CD8-positive, alpha-beta memory T cell (primary cell): ENCODE measurements at places on chromosomes 3 and 15.

GRCh38 chr3:16883723-16884083 lies 1.1 kb upstream of the PLCL2 start:
- DNase-seq, result no peak
- H3K4me1 ChIP-seq, result peaks cover 17% of the 10 kb centered on the region
- no peak overlapping the region for H3K4me3 ChIP-seq
- no peaks in the 10 kb centered on the region for H3K27me3 ChIP-seq
- H3K36me3 ChIP-seq, result no peaks in the 10 kb centered on the region

DNA sequence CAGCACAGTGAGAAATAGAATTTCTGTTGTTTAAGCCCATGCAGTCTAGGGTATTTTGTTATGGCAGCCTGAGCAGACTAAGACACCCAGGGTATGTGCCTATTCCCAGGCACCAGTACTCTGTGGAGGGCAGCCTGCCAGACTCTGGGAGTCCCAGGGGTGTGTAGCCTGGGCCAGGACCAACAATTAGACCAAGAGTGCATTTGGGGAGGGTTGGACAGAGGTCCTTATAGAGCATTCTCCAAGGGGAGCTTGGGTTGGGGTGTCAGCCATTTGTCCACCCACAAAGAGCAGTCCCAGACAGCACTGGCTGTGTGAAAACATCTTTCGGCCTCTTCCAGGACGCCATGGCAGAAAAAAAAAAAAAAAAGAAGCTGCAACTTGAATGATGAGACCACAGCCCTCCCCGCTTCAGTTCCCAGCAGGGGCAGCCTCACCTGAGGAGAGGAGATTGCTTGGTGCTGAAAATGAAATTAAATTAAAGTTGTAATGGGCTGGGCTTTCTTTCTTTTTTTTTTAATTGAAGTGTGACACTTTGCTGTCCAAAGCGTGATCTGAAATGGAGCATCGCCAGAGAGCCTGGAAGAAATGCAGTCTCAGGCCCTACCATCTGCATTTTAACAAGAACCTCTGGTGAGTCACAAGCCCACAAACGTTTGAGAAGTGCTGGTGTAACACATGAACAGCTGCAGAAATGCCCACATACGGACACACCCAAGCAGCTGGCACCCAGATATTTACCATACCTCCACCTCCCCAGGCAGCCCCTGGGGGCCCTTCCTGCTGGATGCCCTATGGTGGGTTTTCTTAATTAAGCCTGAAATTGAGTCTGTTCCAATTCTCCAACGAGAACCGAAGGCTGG lies 21.3 kb upstream of the CAV3 start:
- no peaks in the 10 kb centered on the region for H3K27me3 ChIP-seq
- H3K36me3 ChIP-seq, result no peaks in the 10 kb centered on the region
- H3K4me1 ChIP-seq, result no peaks in the 10 kb centered on the region
- H3K4me3 ChIP-seq, result no peak overlapping the region

DNA sequence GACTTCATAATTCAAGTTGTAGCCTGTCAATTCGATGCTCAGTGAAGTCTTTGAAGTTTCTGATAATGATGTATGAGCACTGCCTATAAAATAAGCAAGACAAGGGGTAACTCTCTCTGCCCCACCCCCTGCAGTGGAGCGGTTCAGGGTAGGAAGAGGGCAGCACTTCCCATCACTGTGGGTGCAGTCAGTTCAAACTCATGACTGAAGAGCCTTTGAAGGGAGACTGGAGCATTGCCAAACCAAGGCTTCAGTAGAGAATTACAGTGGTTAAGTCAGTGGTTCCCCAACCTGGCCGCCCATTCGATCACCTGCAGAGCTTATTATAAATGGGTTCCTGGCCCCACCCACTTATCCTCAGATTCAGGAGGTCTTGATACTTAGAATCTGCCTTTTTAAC lies 190.6 kb downstream of the SHQ1 start:
- H3K4me1 ChIP-seq, result peaks cover 12% of the 10 kb centered on the region
- DNase-seq, result peak; percentile 79
- H3K27me3 ChIP-seq, result no peaks in the 10 kb centered on the region
- no peak overlapping the region for H3K4me3 ChIP-seq
- H3K27ac ChIP-seq, result no peak overlapping the region
- no peaks in the 10 kb centered on the region for H3K36me3 ChIP-seq

DNA sequence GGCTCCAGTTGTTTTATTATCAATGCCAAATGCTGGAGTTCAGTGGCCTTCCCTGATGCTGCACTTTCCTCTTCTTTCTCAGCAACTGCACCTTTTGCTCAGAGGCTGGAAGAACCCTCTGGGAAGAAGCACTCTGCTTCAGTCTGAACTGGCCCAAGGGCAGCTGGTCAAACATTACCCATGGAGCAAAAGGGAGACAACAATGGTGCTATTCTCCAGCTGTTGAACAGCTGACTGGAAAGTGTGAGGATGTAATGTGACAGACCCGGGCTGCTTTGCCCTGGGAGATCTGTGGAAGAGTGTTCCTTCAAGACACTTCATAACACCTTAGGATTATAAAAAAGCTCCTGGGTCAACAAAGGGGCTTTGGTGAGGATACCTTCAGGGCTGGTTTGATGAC lies 84.9 kb downstream of the EPHB1 start:
- no peak overlapping the region for H3K4me3 ChIP-seq
- H3K36me3 ChIP-seq, result no peaks in the 10 kb centered on the region
- no peaks in the 10 kb centered on the region for H3K27me3 ChIP-seq
- no peaks in the 10 kb centered on the region for H3K4me1 ChIP-seq
- H3K27ac ChIP-seq, result no peak overlapping the region
- no peak for DNase-seq
